ENCODE measurements at places on chromosomes 1 and 21.

GRCh38 chr21:26709090-26709489 lies 136.0 kb upstream of the CYYR1 start:
- no peak for DNase-seq

GRCh38 chr1:80896781-80897356 lies 903.9 kb upstream of the ADGRL2 start:
- DNase-seq: no peak

GRCh38 chr1:41240781-41241353 lies 1.2 kb downstream of the SCMH1 start:
- DNase-seq: no peak

GRCh38 chr1:222953585-222953984 lies 138.7 kb downstream of the DISP1 start:
- DNase-seq: no peak

GRCh38 chr1:111867868-111868440 lies 112.3 kb downstream of the DDX20 start:
- DNase-seq: no peak

GRCh38 chr1:68379085-68379478 lies 70.7 kb downstream of the RPE65 start:
- DNase-seq: no peak
